ENCODE measurements at places on chromosomes 6 and 20. TPM values are rescaled to one million over a fixed set of nuclear protein-coding genes. Genes with fewer than 3 reads are reported as not detected.

- no peak for DNase-seq
Observed at GRCh38 chr6:28995093-28995650, 9.9 kb downstream of the ZNF311 start.

- no peak for DNase-seq
Observed at GRCh38 chr6:36069573-36069972, 42.0 kb downstream of the MAPK14 start.

- no peak for DNase-seq
Observed at GRCh38 chr20:50027611-50028105, 44.9 kb downstream of the SNAI1 start.

DNA sequence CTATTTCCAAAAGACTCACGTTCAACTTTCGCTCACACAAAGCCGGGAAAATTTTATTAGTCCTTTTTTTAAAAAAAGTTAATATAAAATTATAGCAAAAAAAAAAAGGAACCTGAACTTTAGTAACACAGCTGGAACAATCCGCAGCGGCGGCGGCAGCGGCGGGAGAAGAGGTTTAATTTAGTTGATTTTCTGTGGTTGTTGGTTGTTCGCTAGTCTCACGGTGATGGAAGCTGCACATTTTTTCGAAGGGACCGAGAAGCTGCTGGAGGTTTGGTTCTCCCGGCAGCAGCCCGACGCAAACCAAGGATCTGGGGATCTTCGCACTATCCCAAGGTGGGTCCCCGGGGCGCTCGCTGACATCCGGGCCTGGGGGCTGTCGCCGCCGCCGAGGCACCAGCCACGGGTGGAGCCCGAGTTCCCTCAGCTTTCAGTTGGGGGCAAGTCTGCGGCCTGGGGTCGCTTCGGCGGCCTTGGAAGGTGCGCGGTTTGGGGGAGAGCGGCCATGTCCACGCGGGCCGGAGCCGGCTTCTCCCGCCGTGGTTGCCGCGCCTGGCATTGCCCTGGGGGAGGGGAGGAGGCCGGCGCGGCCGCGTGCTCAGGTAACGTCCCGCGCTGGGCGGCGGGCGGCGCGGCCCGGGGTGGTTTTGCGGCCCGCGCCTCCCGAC is 429 bp downstream of the AMD1 start:
- DNase-seq = no peak

DNA sequence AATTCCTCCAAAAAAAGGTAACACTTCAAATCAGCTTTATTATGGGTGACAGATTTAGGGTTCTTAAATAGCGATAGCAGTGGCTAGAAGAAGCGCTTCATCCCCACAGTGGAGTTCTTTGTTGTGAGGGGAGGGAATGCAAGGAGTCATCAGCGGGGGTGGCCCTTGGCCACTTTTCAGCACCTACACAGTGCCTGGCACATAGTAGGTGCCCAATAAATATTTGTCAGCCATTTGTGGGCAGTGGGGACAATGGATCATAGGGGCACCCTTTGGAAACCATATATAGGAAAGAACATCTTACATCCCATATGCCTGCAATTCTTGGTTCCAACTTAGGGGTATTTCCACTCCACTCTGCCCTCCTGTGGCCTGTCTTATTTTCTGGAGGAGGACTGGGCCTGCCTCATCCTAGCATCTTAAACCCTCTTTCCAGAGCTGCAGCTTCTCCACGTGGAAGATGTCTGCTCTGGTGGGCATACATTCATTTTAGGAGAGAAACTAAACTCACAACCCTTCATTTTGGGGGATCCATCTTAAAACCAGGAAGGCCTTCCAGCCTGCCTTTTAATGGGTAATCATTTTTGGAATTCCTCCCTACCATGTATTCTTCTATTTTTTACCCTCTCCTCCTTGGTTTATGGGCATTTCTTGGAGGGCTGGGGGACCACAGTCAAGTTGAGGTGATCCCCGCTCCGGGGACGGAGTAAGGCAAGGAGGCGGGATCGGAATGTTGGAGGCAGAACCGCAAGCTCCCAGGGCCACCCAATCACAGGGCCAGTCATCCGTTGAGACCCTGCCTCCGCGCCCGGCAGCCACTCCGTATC is 2.6 kb upstream of the GPSM3 start:
- DNase-seq = peak; percentile 53

- DNase-seq = no peak
Observed at GRCh38 chr6:97462938-97463598, 180.1 kb upstream of the MMS22L start.

DNA sequence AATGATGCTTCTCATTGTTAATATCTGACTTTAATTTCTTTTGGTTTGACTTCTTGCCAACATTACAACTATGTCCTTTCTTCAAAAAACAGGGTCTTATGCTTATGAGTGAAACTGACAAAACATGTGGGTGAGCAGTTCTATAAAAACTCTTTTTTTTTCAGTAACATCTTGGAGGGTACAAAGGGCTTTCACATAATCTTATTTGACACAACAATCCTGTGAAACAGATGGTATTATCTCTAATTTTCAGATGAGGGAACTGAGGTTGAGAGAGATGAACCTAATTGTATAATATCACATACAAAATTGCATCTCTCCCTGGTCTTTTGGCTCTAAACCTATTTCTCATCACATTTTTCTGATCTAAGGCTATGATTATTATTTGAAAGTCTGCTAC is 38.3 kb downstream of the MAPK14 start:
- DNase-seq = no peak

- no peak for DNase-seq
Observed at GRCh38 chr20:34084227-34084923, 27.7 kb downstream of the EIF2S2 start.

- no peak for DNase-seq
Observed at GRCh38 chr20:20070871-20071726, 18.8 kb downstream of the CFAP61 start.

DNA sequence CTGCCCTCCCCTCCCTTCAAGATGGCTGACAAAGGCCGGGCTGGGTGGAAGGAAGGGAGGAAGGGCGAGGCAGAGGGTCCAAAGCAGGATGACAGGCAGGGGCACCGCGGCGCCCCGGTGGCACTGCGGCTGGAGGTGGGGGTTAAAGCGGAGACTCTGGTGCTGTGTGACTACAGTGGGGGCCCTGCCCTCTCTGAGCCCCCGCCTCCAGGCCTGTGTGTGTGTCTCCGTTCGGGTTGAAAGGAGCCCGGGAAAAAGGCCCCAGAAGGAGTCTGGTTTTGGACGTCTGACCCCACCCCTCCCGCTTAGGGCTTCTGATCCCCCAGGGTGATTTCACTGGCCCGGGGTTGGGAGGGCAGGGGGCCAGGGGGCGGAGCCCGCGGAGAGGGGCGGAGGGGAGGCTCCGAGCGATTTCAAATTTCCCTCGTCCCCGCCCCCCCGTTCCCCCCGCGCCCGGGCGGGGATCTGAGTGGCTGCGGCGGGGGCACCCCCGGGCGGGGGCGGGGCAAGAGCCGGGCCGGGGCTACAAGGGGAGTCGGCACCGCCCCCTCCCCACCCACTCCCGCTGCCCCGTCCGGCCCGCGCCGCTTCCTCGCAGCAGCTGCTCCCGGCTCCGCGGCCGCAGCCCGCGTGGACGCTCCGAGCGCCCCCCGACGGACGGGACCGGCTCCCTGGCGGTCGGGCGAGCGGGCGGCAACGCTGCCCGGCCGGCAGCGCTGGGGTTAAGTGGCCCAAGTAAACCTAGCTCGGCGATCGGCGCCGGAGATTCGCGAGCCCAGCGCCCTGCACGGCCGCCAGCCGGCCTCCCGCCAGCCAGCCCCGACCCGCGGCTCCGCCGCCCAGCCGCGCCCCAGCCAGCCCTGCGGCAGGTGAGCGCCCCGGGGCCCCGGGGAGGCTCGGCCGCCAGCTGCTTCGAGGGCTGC is at the start of gene DNMT3B:
Gene DNMT3B, plus strand, starts transcription at position 555 of the 923 bp plus-strand sequence. CDS start 17,939 bp downstream, outside the sequence.
- peak; percentile 74 for DNase-seq

DNA sequence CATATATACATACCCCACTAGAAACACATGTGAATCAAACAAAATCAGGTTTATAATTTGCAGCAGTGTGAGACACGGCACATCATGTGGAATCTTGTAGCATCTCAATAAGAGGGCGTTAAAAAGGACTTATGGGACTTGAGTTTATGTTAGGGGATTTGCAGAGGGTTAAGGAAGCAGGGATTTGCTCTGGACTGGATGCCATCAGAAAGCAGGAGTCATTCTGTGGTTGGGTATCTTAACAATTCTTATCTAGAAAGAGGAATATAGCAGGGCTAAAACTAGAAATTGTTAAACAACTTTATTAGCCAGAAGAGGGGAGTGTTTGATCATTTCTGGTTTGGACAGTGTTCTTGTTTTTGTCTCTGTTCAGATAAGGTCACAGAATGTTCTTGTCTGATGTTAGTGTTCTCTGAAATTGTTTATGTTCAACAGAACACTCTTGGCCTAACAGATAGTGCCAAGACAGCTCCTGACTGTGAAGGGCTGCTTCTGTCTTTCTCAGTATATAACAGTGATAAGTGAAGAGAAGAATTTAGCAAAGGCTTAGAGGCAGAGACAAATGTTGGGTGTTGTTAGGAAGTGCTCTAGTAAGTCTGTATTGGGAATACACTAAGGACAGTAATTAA is 39.2 kb downstream of the LIN28B start:
- DNase-seq = no peak

GRCh38 chr6:161413355-161413771 is 139.5 kb upstream of the AGPAT4 start:
- DNase-seq = no peak

DNA sequence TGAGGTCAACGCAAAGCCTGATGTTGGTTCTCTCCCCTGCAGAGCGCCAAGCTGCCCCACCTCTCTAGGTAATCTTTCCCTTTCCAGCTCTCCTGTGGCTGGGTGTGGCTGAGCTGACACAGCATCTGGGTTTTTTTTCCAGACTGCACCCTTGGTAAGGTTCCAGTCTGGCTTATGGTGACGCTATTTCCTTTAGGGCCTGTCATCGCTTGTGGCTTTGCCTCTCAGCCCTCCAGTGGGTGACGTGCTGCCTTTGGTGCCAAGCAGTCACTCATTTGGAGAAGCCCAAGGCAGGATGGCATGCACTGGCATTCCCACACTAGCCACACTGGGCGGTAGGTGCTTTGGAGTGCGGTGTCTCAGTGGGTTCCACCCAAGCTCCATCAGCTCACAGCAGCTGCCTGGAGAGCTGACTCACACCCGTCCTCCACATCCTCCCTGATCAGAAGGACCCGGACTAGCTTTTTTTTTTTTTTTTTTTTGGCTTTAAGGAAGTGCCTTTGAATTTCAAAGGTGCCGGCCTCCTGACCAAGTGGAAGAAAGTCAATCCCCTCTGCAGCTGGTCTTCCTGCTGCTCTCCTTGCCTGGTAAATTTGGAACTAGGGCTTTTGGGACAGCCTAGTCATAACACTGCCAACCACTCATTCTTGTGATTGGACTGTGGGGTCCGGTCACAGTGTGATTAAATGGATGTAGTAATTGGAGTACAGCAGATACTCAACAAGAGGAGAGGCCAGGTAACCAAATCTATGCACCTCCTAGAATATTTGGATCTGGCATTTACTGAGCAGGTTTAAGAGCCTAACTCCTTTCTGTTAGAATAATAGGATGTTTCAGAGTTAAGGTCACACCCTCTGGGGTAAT is 153.6 kb downstream of the CD83 start:
- DNase-seq = peak; percentile 65

- no peak for DNase-seq
Observed at GRCh38 chr6:24214984-24215383, 89.0 kb downstream of the NRSN1 start.

The COL19A1 gene
- total RNA-seq = not detected

The CAP2 gene
- not detected for total RNA-seq

The SLC17A1 gene
- total RNA-seq = not detected

The OVOL2 gene
- not detected for total RNA-seq

The SIM1 gene
- total RNA-seq = not detected

The BEND6 gene
- not detected for total RNA-seq
